Thoracic aorta (tissue), 2 donors: ENCODE measurements at places on chromosomes 13 and 19.

- DNase-seq: no peak
These were observed 9.9 kb upstream of the CADM4 start for GRCh38 chr19:43649514-43649913.

DNA sequence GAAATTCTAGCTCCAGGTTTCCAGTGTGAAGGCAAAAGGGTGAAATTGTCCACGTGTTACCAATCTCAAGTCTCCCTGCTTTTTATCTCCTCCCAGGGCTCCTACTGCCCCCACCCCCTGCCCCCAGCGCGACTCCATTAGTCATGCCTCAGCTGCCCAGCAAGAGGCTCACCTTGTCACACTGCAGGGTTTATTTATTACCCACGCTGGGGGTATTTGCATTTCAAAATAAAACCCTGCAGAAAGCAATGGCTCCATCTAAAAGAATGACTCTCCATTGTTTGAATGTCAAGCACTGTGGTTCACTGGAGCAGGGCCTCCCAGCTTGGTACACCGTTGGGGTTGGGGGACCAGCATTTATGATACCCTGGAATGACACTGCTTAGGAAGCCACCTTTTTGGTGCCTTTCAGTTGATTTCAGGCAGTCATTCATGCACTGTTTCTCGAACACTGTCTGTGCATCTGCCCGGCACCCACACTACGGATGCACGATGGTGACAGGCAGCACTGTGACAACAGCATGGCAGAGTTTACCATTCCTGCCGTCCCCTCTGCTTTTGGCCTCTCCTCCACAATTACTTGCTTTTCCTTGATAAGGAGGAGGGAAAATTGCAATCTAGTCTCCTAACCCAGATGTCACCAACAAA lies 9.9 kb upstream of the POP4 start:
- DNase-seq: no peak

DNA sequence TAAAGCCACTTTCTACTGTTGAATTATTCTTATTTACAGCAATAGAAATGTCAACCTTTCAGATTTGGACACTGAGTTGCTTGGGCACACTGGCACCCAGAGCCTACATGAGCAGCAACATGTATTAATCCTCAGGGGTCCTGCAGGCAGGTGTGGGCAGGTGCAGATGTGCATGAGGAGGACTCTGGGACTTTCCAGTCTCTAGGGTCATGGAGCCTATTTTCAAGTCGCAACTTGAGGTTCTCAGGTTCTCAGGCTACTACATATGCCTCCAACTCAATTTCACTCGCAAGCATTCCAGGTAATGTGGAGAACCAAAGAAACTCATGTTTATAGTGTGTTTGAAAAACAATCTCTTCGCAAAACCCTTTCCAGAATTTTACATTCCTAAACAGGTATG lies 73.2 kb downstream of the STARD13 start:
- DNase-seq: no peak

- DNase-seq: no peak
These were observed 27.9 kb downstream of the ZBTB7A start for GRCh38 chr19:4038661-4039423.

- DNase-seq: no peak
These were observed 18.8 kb downstream of the NLRP4 start for GRCh38 chr19:55855160-55855559.

- DNase-seq: no peak
These were observed 10.5 kb downstream of the PMIS2 start for GRCh38 chr19:35596366-35596999.

GRCh38 chr13:73833325-73834070 lies 300.7 kb downstream of the KLF12 start:
- DNase-seq: no peak

DNA sequence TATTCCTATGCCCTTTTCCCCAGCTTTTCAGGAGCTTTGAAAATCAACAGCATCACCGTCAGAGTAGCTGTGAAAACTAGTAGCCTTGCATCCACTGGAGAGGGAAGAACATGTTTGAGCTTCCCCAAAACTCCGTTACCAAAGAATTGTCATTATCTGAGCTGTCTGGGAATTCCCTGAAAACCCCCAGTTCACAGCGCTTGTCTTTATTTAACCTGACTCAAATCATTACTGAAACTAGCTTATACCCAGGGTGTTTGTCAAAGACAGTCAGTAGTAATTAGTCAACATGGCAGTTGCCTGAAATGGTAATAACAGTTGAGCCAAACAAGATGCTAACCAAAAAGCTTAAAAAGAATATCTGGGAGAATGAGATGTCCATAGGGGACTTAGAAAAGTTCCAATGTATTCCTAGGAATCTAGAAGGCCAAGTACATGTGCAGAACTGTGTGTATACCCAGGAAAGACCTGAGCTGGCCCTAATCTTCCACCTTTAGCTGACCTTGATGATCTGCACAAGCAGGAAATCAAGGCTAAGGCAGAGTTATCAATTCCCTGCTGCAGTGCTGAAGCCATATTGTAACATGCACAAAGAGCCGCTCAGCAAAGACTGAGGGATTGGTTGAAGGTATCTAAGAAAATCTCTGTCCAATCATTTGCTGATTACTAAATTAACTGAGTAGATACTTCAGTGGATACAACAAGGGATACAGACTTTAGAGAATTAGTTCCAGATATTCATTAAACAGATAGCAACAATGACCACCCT lies 130.8 kb downstream of the KL start:
- no peak for DNase-seq

DNA sequence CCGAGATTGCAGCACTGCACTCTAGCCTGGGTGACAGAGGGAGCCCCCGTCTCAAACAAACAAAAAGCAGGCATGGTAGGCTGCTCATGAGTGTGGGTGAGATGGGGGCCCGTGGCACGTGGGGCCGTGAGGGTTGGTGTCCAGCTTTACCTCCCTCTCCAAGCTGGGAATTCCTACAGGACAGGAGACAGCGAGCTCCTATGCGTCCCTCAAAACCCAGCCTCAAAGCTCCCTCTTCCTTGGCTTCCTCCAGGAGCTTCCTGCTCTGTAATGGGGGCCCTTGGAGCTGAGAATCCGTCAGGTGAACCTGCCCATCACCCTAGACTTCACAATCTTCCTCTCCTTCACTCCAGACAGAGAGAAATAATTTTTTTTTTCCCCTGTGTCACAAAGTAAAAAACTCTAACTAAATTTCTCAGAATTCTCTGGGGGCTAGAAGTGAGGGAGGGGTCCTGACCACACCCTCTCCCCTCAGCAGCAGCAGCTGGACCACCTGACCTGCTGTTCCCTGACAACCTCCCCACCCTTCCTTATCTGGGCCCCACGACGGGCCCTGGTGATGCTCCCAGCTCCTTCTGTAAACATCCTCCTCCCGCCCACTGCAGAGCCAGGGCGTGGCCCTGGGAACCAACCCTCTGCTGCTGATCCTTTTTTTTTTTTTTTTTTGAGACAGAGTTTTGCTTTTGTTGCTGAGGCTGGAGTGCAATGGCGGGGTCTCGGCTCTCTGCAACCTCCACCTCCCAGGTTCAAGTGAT lies 22.1 kb upstream of the WDR18 start:
- no peak for DNase-seq

DNA sequence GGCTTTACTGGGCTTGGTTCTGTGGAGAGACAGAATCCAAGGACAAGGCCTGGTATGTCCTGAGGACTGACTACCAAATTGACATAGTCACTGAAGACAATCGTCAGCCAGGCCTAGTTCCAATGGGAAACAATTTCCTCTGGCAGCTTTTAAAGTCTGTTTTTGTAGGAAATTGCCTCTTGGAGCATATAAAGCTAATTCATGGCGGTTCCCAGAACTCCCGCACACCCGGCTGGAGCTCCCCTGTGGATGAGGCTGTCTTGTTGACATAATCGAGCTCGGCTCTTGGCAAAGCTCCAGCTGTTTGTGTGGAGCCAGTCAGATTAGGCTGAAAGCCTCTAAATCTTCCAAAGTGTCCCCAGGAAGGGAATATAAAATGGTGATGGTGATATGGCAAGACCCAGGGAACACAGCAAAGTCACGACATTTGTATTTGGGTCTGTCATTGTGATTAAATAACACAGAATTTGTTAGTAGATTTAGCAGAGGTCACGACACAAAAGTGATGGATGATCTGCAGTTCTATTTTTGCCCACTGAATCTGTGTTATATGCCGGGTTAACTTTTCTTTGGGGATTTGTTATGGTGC lies 395.0 kb downstream of the PCDH9 start:
- DNase-seq: no peak

DNA sequence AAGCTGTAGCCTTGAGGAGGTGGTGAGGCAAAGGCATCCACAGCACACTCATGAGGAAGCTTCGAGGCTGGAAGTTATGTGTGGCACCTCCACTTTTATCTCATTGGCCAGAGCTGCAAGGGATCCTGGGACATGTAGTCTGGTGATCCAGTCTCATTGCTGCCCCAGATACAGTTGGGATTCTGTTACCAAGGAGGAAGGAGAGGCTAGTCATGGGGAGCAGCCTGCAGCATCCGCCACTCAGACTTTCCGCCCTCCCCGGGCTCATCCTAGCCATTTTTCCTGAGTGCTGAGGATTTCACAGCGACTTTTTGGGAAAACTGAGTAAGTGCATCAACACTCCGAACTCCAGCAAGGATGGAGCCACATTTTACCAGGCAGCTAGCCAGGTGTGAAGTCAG lies 74.4 kb downstream of the DPF1 start:
- no peak for DNase-seq

DNA sequence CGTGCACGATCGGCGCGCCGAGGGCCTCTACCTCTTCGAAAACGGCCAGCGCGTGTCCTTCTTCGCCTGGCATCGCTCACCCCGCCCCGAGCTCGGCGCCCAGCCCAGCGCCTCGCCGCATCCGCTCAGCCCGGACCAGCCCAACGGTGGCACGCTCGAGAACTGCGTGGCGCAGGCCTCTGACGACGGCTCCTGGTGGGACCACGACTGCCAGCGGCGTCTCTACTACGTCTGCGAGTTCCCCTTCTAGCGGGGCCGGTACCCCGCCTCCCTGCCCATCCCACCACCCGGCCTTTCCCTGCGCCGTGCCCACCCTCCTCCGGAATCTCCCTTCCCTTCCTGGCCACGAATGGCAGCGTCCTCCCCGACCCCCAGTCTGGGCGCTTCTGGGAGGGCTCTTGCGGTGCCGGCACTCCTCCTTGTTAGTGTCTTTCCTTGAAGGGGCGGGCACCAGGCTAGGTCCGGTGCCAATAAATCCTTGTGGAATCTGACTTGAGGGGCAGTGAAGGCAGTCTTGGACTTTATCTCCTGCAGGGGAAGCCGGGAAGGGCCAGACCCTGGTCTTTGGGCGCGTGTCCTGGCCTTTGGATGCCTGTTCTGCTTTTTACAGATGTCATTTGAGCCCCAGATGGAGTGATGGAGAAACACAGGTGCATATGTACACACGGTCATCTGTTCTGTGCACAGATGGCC lies 2.2 kb downstream of the CLEC11A start:
- DNase-seq: no peak

- DNase-seq: no peak
These were observed 5.2 kb downstream of the MCOLN1 start for GRCh38 chr19:7527516-7528191.

DNA sequence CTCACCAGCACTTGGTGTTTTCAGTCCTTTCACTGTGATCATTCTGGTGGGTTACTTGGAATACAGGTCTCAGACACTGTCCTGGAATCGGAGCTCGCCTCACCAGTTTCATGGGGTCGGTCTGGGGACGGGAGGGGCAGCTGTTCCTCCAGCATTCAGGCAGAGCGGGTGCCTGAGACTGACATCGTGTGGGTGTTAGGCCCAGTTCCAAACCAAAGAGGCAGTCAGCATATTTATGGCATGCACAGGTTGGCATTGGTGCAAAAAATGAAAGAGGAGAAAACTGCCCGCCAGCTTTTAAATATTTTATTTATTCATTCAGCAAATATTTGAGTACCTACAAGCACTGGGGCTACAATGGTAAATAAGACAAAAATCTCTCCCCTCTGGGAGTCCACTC lies 20.1 kb downstream of the PLEKHF1 start:
- no peak for DNase-seq

DNA sequence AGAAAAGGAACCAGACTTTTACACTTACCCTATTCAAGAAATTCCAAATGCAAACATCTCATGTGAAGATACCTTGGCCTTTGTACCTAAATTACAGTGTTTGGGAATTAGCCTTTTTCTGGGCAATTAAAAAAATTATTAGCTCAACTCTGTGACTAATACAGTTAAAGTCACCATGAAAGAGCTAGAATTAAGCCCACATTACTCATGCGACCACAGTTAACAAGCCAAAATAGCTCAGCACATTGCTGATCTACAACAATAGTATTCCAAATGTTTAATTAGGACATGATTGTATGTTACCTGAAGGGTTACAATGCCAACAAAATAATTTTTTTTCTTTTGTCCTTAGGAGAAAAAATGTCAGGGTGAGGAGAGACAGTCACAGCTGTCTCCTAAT lies 263.6 kb upstream of the GPC6 start:
- no peak for DNase-seq

- DNase-seq: no peak
These were observed 82.8 kb upstream of the ZNF254 start for GRCh38 chr19:24004166-24004565.

DNA sequence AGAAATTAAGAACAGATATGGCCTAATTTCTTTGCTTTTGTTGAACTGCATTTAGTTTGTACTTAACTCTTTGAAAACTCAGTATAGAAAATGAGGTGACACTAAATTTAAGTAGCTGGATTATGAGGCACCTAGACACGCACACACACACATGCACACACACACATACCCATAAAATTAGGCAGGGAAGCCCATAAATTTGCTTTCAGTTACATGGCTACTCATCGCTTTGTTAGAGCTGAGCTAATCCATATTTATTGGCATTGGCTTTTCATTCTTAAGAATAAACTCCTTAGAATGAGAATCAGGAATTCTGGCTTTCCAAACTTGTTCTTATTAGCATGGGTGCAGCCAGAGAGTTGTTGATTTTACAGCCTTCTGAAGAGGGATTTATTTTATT lies 61.7 kb upstream of the MBNL2 start:
- DNase-seq: no peak

- DNase-seq: no peak
These were observed 1.2 kb downstream of the DAZAP1 start for GRCh38 chr19:1408300-1409203.

DNA sequence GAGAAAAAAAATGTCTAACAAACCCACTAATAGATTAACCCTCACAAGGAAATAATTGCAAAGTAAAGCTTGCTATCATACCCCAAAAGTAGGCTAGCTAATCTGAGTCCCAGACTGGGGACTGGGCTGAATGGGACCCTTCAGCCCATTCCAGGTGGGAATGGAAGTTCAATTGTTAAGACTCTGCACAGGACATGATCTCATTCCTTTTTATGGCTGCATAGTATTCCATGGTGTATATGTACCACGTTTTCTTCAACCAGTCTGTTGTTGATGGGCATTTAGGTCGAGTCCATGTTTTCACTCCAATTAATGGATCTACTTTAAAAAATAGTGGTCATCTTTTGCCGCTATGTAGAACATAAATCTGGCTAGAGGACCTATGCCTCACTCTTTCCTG lies 17.9 kb downstream of the OR7A5 start:
- no peak for DNase-seq

DNA sequence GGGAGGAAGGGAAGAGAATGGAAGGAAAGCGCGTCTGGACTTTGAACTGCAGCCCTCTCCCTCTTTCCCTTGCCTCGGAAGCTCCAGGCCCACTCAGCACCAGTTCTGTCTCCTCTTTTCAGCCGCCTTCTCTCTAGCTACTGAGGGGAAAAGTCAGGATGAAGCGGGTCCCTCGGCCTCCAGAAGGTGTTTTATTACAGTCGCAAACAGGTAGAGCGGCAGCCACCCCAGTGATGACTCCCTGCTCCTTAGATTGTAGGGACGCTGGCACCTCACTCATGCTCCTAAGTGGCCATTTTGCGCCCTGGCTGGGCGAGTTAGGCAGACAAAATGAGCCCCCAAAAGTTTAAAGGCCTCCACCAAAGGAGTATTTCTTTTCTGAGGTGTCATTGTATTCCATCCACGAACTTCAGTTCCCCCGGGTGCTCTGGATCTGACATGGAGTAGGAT lies 954 bp upstream of the STK24 start:
- no peak for DNase-seq
